Naive thymus-derived CD8-positive, alpha-beta T cell (primary cell): ENCODE measurements at places on chromosomes 11 and 22. TPM values are rescaled to one million over a fixed set of nuclear protein-coding genes. Genes with fewer than 3 reads are reported as not detected.

The ATG2A gene
- 39.5 TPM for total RNA-seq

The MMP13 gene
- total RNA-seq, result not detected

- DNase-seq, result no peak
- no peak overlapping the region for H3K27ac ChIP-seq
- no peak overlapping the region for H3K4me3 ChIP-seq
- H3K36me3 ChIP-seq, result no peaks in the 10 kb centered on the region
- peaks cover 4% of the 10 kb centered on the region for H3K27me3 ChIP-seq
Observed at GRCh38 chr11:122140500-122140899, 24.5 kb upstream of the BLID start.

DNA sequence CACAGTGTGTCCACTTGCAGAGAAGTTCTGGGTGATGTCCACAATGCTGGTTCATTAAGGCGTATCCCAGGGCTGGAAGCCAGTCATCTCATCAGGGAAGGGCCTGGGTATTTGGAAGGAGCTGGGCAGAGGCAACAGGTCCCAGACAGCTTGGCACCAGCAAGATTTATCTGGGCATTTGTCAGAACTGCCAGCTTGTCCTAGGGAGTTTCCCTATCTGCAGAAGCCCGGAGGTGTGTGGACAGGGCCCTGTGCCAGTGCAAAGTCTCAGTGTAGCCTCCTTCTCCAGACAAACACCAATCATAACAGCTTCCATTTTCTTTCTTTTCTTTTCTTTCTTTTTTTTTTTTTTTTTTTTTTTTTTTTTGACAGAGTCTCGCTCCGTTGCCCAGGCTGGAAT lies 125.3 kb upstream of the TIMP3 start:
- H3K27ac ChIP-seq, result no peak overlapping the region
- H3K4me1 ChIP-seq, result no peaks in the 10 kb centered on the region

DNA sequence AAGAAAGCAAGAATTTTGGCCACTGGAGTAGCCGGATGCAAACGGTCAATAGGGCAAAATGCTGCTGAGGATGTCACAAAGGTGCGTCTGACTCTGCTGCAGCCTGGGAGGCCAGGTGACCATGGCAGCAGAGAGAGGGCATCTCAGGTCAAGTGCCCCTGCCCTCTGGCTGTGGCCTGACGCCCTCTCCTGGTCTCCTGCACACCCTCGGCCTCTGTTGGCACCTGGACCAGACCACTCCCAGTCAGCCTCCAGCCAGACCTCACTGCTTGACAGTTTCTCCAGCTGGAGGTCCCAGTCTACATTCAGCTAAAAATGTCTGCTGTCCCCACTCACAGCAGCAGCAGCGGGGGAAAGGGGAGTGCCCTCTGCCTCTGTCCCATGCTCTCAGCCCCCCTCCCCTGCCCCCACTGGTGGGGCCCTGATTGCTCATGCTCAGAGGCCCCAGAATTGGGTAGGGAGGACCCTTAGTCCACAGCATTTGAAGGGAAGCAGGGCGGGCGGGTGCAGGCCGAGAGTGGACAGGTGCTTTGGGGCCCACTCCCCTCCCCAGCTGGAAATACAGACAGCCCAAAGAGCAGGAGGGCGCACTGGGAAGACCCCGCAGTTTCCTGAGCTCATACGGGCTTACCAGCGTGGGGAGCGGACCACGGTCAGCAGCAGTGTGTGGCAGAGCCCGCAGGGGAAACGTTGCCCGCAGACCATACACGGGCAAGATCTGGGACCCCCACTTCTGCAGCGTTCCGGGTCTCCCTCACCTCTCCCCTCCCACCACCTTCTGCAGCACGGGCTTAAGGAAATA lies 1.6 kb upstream of the BRSK2 start:
- H3K4me3 ChIP-seq, result peak overlapping the region; percentile 79
- H3K27me3 ChIP-seq, result peaks cover 5% of the 10 kb centered on the region
- H3K36me3 ChIP-seq, result no peaks in the 10 kb centered on the region
- H3K27ac ChIP-seq, result no peak overlapping the region
- peaks cover 22% of the 10 kb centered on the region for H3K4me1 ChIP-seq
- DNase-seq, result no peak

GRCh38 chr11:47372422-47372821 lies 5.9 kb downstream of the SPI1 start:
- no peaks in the 10 kb centered on the region for H3K36me3 ChIP-seq
- no peak overlapping the region for H3K4me3 ChIP-seq
- no peak for DNase-seq
- no peaks in the 10 kb centered on the region for H3K27me3 ChIP-seq

The CCDC73 gene
- not detected for total RNA-seq

- H3K36me3 ChIP-seq, result no peaks in the 10 kb centered on the region
- DNase-seq, result no peak
- no peaks in the 10 kb centered on the region for H3K4me1 ChIP-seq
Observed at GRCh38 chr11:19506816-19507486, 205.7 kb upstream of the NAV2 start.

The HTR3A gene
- not detected for total RNA-seq

DNA sequence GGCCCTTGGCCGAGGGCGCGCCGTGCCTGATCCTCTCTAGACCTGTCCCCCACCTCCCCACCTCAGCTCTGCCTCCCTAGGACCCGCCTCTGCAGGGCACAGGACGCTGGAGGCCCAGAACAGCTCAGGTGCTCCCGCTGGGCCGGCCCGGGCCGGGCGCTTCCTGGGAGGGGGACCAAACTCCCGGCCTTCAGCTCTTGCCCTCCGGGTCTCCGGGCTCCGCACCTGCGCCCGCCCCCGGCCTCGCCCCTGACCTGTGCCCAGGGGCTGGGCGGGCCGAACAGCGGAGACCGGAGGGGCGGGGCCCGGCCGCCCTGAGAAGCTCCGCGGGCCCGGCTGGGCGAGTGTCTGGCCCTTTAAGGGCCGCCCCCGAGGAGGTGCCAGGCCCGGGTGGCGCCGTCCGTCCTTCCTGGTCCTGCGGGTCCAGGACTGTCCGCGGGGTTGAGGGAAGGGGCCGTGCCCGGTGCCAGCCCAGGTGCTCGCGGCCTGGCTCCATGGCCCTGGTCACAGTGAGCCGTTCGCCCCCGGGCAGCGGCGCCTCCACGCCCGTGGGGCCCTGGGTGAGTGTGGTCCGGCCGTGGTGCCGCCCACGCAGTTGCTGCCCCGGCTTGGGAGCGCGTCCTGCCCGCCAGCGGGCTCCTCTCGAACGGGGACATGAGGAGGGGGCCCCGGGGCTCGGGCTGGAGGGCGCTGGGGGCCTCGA lies at the start of gene SSH3:
Gene SSH3, plus strand, starts transcription at position 399 of the 703 bp plus-strand sequence. Its CDS starts 96 bp downstream, at position 495.
- H3K27ac ChIP-seq, result peak within 1 kb of the TSS; percentile 80
- DNase-seq, result no peak
- peaks cover 22% of the 10 kb centered on the region for H3K4me1 ChIP-seq
- H3K36me3 ChIP-seq, result peaks cover 22% of the 10 kb centered on the region
- peak within 1 kb of the TSS; percentile 61 for H3K4me3 ChIP-seq

The ACRV1 gene
- total RNA-seq, result not detected

DNA sequence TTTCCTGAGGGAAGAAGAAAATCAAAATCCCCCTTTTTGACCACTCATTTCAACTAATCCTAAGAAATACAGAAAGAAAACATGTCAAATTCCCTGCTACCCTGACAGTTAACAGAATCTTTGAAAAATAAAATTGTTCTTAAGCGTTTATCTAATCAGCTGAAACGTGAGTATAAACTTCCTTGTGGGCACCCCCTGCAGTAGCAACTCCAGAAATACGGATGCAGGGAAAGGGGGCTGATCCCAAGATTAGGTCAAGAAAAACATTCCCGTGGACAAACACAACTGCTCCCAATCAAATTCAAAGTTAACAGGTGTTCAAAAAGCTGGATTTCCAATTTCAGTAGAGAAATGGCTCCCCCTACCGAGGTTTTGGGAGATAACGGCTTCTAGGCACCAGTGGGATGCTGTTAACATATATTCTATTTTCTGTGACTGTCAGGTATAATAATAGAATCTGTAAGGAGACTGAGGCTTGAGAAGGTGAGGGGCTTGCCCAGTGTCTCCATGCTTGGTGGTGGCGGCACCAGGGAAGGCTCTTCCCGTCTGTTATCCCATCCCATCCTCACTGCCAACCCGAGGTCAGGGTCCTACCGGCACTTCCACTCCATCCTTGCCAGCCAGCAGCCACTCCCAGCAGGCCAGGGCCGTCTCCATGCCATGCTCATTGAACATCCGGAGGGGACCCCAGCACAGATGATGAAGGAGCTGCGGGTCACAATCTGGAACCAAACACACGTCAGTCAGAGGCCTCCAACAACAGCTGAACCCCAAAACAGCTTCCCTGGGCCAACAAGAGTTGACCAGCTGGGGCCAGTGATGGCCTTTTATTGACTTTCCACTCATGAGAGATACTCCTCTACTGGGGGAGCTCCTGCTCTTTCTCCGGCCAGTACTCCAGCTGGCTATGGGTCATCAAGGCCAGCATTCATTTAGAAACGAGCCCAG lies 32.0 kb upstream of the SERPIND1 start:
- no peak overlapping the region for H3K4me3 ChIP-seq
- no peaks in the 10 kb centered on the region for H3K27me3 ChIP-seq

DNA sequence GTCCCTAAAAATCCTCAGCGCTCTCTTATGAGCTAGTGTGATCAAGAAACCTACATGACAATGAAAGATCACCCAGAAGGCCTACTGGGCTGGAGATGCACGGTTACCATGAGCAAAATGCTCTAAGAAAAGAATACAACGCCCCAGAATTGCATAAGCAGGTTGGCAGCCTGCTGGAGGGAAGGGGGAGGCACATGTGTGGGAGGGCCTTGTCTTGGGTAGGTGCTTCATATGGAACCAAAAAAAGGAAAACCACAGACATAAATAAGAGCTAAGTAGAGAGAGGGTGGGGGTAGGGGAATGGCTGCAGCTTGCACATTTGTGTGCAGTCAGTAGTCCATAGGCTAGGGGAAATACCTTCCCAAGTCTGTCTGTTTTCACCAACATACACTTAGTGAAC lies 2.8 kb downstream of the SIAE start:
- peaks cover 9% of the 10 kb centered on the region for H3K36me3 ChIP-seq
- no peaks in the 10 kb centered on the region for H3K27me3 ChIP-seq
- H3K4me1 ChIP-seq, result peaks cover 25% of the 10 kb centered on the region
- peak; percentile 50 for DNase-seq
- H3K4me3 ChIP-seq, result peak overlapping the region; percentile 84

DNA sequence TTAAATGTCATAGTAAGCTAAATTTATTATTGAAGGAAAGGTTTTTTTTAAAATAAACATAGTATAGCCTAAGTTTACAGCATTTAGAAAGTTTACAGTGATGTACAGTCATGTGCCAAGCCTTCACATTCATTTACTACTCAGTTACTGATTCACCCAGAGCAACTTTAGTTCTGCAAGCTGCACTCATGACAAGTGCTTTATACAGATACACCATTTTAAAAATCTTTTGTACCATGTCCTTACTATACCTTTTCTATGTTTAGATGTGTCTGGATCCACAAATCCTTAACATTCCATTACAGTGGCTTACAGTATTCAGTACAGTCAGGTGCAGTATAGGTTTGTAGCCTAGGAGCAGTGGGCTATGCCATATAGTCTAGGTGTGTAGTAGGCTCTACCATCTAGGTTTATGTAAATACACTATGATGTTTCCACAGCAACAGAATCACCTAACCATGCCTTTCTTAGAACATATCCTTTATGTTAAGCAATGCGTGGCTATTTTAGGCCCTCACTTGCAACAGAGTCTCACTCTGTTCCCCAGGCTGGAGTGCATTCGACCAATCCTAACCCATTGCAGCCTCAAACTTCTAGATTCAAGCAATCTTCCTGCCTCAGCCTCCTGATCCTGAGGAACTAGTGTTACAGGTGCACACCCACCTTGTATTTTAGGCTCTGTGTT lies 79.5 kb upstream of the SLC25A18 start:
- peaks cover 3% of the 10 kb centered on the region for H3K27me3 ChIP-seq
- no peak overlapping the region for H3K27ac ChIP-seq
- H3K4me3 ChIP-seq, result no peak overlapping the region
- H3K36me3 ChIP-seq, result no peaks in the 10 kb centered on the region
- peaks cover 8% of the 10 kb centered on the region for H3K4me1 ChIP-seq

- no peaks in the 10 kb centered on the region for H3K27me3 ChIP-seq
- H3K27ac ChIP-seq, result peak overlapping the region; percentile 99
- peaks cover 75% of the 10 kb centered on the region for H3K4me1 ChIP-seq
Observed at GRCh38 chr11:65384301-65384889, 1.9 kb upstream of the SLC25A45 start.

GRCh38 chr11:17744151-17744940 lies 9.8 kb downstream of the KCNC1 start:
- H3K4me3 ChIP-seq, result no peak overlapping the region
- no peak overlapping the region for H3K27ac ChIP-seq
- H3K4me1 ChIP-seq, result no peaks in the 10 kb centered on the region
- peaks cover 38% of the 10 kb centered on the region for H3K27me3 ChIP-seq
- no peaks in the 10 kb centered on the region for H3K36me3 ChIP-seq
- no peak for DNase-seq

DNA sequence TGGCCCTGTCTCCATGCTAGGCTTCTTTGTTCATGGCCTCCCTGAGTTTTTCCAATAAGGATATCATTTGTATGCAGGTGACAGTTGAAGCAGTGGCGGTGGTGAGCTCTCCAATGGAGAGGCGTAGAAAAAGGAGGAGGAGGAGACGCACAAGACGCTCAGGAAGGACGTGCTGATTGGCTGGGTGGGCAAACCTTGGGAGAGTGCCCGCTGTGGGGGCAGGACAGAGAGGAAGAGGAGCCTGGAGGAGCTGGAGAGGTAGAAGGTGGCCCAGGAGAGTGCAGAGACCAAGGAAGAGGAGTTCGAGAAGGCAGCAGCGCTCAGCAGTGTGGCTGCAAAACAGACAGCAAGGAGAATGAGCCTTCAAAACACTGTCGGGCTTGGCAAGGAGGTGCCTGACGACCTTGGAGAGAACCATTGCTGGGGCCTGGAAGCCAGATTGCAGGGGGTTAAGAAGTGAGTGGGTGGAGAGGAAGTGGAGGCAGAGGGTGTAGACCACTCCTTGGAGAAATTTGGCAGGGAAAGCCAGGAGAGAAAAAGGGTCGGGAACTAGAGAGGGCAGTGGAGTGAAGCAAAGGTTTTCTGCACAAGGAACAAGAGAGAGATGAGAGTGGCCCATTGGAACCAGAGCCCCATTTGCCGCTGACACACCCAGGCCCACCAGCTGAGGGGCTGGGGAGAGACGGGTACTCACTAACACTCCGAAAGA lies 7.5 kb downstream of the CLCF1 start:
- H3K4me3 ChIP-seq, result no peak overlapping the region
- H3K36me3 ChIP-seq, result no peaks in the 10 kb centered on the region
- peaks cover 64% of the 10 kb centered on the region for H3K4me1 ChIP-seq
- no peaks in the 10 kb centered on the region for H3K27me3 ChIP-seq

DNA sequence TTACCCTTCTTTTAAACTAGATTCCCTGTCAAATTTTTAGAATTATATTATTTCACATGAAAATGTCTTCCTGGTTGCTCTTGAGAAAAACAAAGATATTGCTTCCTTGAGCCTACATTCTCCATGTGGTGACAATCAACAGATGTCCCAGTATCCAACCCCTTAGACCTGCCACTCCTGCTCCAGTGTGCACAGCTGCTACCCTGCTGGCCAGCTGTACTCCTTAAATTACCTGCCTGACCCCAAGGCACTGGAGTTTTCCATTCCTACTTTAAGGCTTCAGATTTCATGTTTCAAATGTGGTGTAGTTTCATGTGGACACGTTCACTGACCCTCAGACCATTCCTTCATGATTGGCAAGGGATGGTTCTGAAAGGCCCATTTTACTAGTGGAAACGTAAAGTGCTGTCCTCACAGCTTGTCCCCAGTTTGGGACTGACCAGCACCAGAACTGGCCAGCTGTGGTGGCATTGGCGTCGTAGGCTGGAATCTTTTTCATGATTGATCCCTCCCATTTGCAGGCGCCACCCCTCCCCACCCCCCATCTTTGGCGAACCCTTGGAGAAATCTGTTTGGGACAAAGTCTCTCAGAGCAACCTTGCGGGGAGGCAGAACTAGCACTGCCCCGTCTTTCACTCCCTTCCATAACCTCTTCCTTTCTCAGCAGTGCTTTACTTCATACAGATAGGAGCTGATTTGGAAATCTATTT lies 123.5 kb downstream of the DBX1 start:
- H3K36me3 ChIP-seq, result no peaks in the 10 kb centered on the region
- no peak for DNase-seq
- H3K27me3 ChIP-seq, result peaks cover 6% of the 10 kb centered on the region
- H3K4me3 ChIP-seq, result no peak overlapping the region
- H3K4me1 ChIP-seq, result no peaks in the 10 kb centered on the region
